RWPE1 (cell line): ENCODE measurements at places on chromosomes 11 and 22.
A peak's percentile ranks its signal among the peaks of the same experiment; 100 is the strongest.

DNA sequence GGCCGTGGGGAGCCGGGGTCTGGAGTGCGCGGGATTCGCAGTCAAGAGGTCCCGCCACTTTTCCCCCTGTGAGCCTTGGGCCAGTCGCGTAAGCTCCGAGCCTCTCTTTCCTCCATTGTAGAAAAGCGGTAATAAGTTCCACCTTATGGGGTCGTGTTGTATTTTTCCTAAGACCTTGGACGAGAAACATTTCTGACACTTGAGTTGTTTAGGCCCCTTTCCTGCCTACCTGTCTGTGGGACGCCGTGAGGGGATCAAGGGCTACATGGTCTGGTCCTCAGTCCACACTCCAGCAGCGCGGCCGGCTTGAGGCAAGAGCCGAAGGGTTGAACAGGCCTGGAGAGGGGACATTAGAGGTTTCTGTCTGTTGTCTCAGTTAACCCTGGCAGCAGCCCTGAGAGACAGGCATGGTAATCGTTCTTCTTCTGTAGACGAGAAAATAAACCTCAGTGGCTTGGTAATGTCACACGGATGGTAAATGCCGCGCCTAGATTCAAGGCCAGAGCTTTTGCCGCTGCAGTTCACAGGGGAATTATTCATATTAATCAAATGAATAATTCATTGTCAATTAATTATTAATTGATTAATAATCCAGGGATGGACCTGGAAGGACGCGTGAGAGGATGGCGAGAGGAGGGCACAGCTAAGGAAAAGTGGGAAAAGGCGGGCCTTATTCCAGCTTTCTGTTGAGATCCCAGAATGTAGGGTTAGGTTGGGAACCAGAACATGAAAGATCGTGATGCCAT lies 545 bp downstream of the FEN1 start:
- no peak for DNase-seq

DNA sequence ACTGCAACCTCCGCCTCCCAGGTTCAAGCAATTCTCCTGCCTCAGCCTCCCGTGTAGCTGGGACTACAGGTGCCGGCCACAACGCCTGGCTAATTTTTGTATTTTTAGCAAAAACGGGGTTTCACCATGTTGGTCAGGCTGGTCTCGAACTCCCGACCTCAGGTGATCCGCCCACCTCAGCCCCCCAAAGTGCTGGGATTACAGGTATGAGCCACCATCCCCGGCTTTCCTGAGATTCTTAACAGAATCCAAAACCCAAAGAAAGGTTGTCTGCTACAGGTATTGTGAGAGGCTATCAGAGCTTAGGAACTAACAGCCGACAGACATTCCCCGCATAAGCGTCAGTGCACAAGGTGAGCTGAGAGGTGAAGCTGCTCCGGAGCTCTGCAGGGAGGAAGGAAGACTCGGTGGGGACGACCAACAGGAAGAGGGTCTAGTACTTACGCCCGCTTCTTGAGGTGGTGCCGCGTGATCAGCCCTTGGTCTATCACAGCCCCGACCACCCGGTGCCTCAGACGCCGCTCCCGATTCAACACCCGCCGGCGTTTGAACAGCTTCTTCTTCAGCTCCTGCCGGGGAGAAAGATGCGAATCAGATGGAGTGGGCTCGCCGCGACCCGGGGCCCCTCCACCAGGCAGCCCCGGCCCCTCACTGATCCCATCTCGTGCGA lies 470 bp downstream of the C11orf98 start:
- DNase-seq, result peak; percentile 51

DNA sequence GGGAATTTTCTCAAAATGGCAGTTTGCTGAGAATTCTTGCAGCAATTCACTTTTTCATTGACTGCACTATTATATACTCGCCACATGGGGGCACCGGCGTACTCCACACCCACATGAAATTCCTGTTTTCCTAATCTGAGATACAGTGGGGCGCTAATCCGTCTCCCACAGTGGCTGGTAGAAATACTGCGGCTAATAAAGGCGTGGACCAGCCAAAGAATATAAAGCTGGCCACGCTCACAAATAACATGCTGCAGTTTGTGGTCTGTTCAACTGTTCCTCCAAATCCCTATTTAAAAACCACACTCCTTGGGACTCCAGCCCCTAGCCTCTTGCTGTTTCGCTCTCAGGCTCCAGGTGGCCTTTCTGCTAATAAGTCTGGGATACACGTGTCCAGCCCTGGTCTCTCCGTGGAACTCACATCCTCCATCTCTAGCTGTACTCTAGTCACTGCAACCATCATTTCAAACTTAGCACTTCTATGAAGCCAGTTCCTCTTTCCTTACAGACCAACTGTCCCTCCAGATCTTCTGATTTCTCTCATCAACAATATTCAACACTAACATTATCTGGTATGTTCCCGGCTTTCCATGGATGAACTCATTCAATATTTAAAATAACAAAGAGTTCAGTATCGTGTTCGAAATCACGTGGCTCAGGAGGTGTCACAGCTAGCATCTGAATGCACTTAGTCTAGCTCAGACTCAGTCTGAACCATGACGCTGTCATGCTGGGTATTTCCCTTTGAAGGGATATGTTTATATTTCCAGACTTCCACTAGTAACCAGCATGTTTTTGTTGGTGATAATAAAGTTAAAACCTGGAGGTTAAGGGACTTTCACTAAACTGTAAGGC lies 22.0 kb downstream of the TBRG1 start:
- DNase-seq, result peak; percentile 68

GRCh38 chr22:28394513-28395110 lies 285.0 kb downstream of the TTC28 start:
- no peak for DNase-seq

- DNase-seq, result no peak
Measured at GRCh38 chr22:35116817-35117216, 50.9 kb downstream of the ISX start.

DNA sequence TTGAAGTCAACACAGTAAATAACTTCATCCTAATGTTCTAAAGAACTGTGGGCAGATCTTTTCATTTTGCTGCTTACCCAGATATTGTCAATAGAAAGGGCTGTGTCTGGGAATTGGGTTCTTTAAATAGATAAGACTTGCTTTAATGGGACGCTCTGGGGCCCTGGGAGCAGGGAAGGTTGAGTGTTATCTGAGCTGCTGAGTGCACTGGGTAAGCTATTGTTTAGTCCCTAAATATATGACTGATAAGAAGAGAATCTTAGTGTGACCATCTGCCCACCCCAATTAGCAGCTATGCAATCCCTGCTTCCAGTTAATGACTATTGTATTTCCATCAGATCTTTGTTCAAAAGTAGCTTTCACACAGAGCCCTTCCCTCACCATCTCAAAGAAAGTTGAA lies 44.4 kb downstream of the ARHGAP42 start:
- no peak for DNase-seq

- no peak for DNase-seq
Measured at GRCh38 chr11:112581747-112582146, 321.1 kb upstream of the PLET1 start.

DNA sequence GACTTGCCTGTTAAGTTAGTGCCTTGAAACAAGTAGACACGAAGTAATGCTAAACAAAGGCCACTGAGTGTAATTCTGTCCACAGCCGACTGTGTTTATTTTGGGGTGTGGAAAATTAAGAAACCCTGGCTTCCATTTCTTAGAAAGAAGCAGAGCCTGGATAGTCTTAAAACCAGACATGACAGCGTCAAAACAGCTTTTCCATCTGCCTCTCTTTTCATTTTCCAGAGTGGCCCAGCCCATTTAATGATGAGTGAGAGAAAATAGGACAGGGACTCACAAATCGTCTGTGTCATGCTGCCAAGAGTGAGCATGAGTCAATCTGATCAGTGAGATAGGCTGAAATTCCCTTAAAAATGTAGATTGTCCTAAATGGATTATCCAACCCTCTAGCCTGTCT lies 485.9 kb downstream of the JRKL start:
- DNase-seq, result no peak

GRCh38 chr11:78722786-78723185 lies 148.1 kb upstream of the NARS2 start:
- no peak for DNase-seq

GRCh38 chr22:39545386-39546365 lies 13.1 kb upstream of the RPS19BP1 start:
- DNase-seq, result peak; percentile 16
